Occipital lobe (tissue), 3 donors: ENCODE measurements at places on chromosomes 2 and 18. TPM values are rescaled to one million over a fixed set of nuclear protein-coding genes. Genes with fewer than 3 reads are reported as not detected.
A peak's percentile ranks its signal among the peaks of the same experiment; 100 is the strongest.

DNA sequence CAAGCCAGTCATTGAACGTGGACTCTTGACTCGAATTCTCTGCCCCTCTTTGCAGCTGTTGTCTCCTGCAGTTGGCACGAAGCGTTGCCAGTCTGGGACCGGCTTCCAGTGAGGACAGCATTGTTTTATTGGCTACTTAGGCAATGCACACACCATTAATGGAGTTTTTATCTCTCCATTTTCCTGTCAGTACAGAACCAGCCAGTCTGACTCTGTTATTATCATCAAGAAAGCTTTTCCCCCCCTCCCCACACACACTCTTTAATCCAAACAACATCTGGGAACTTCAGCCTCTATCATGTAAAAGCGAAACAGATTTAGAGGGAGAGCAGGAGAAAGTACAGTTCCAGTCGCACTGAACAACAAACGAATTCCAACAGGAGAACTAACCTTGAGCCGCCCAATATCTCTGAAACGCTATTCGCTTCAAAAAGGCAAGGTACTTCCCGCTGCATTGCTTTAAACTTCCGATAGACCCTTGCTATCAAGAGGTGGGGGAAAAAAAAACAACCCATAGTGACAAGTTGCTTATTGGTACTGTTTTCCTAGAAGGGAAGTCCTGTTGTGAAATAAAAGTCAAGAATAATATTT lies 38.2 kb downstream of the ACVR1 start:
- peak; percentile 28 for DNase-seq

- no peak for DNase-seq
Measured at GRCh38 chr2:67215214-67216055, 181.7 kb upstream of the ETAA1 start.

ASXL2 gene
- 4.7 TPM for total RNA-seq

- no peak for DNase-seq
Measured at GRCh38 chr2:27356056-27356381, 545 bp downstream of the GTF3C2 start.

GRCh38 chr2:10009811-10010781 lies 33.3 kb upstream of the KLF11 start:
- DNase-seq, result no peak

DNA sequence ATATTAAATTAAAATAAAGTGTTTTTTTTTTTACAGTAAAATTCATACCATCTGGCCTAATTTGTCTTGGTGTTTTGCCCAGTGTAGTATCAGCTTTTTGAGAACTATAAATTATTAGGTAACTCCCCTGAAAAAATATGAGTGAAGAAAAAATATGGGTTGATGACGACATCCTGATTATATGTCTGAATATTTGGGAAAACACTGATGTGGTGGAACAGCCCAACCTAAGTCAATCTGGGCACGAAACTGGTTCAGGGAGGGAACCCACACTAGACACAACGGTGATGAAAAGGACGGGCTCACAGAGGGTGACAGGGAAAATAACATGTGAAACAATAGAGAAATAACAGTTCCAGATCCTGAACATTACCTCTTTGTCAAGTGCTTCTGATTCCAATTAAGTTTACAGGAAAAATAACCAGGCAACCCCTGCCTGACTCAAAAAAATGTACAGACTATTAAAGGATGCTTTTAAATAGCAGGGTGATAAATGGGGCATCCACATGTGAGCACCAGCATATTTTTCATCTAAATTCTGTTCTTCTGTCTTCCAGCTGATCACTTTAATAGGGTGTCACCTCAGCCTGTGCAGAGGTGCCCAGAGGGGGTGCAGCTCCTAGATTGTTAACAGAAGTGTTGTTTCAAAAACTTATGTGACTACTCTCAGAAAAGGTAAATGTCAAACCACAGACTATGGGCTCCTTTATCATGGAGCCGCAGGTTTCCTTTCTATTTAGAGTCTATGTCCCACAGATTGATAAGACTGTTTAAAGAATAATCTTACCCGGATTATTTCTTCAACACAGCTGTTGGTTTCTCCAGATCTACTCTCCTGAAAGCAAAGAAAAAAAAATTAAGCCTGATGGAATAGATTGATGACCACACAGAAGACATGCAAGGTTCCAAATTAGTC lies 305.4 kb downstream of the AFF3 start:
- DNase-seq, result no peak

GRCh38 chr2:44768438-44769236 lies 172.9 kb upstream of the SIX3 start:
- no peak for DNase-seq

DNA sequence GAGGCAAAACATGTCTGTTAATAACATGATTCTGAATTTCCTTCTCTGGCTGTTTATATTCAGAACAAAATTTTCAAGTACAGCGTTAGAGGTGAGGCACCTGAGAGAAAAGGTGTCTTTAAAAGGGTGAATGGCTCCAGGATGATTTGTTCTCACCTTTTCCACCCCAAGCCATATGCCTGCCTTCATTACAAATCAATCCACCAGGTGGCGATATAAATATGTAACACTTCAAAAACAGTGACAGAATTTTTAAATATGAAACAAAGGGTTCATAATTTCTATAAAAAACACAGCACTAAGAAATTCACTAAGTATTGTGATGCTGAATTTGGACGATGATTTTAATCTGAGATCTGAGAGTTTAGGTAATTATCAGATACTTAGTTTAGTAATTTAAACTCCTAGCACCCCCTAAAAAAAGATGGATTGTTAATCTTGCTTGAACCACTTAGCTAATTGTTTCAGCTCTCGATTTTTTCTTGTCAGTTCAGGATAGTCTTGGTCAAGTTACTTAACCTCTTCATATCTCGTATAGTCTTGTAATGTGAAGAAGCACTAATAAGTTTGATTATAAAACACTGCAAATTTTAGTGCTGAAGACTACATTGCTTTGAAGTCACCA lies 528.8 kb downstream of the CPS1 start:
- no peak for DNase-seq

RGPD4 gene
- total RNA-seq, result not detected

GRCh38 chr2:145597006-145597405 lies 1077.1 kb upstream of the ZEB2 start:
- DNase-seq, result no peak

GRCh38 chr2:21163213-21163612 lies 39.4 kb downstream of the TDRD15 start:
- no peak for DNase-seq

GRCh38 chr2:239061824-239062570 lies 214.1 kb downstream of the TWIST2 start:
- DNase-seq, result no peak

DNA sequence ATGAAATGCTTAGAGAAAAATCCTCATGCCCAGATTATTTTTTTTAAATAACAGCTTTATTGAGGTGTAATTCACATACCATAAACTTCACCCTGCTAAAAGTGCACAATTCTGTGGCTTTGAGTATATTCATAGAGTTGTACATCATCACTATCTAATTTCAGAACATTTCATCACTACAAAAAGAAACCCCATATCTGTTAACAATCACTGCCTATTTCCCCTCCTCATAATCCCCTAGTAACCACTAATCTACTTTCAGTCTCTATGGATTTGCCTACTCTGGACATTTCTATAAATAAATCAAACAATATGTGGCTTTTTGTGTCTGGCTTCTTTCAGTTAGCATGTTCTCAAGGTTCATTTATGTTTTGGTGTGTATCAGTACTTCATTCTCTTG lies 51.4 kb downstream of the OSBPL1A start:
- no peak for DNase-seq

GRCh38 chr2:168216351-168217005 lies 30.9 kb downstream of the STK39 start:
- DNase-seq, result no peak

- no peak for DNase-seq
Measured at GRCh38 chr2:200130762-200131166, 175.4 kb downstream of the MAIP1 start.

GRCh38 chr18:75128911-75129716 lies 79.8 kb downstream of the PTGR3 start:
- DNase-seq, result no peak

DNAJC27 gene
- total RNA-seq, result 14.3 TPM

RSAD2 gene
- total RNA-seq, result 6.9 TPM

DNA sequence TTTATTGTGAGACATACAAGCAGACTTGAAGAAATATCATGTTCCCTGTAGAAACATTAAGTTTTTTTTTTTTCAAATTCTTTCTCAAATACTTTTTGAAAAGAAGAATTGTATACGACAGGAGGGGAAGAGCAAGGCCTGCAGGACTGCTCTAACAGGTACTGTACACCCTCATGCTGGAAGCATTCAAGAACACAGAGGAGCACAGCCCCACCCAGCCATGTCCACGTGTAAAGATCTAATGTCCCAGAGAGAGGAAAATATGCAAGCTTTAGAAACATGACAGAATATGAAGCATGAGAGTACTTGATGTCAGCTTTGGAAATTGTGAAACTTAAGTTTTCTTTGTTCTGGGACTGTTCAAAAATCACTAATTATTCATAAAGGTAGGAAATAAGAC lies 191.6 kb downstream of the TTC32 start:
- DNase-seq, result no peak

GRCh38 chr2:88281302-88282217 lies 111.4 kb downstream of the THNSL2 start:
- DNase-seq, result no peak

- DNase-seq, result no peak
Measured at GRCh38 chr2:168336786-168337388, 89.5 kb upstream of the STK39 start.

- no peak for DNase-seq
Measured at GRCh38 chr2:96260387-96261260, 5.2 kb downstream of the TMEM127 start.

- DNase-seq, result no peak
Measured at GRCh38 chr2:124535816-124536215, 510.7 kb downstream of the CNTNAP5 start.

GRCh38 chr2:240405684-240406313 lies 29.7 kb upstream of the GPC1 start:
- DNase-seq, result no peak

IL1RN gene
- total RNA-seq, result not detected

DNA sequence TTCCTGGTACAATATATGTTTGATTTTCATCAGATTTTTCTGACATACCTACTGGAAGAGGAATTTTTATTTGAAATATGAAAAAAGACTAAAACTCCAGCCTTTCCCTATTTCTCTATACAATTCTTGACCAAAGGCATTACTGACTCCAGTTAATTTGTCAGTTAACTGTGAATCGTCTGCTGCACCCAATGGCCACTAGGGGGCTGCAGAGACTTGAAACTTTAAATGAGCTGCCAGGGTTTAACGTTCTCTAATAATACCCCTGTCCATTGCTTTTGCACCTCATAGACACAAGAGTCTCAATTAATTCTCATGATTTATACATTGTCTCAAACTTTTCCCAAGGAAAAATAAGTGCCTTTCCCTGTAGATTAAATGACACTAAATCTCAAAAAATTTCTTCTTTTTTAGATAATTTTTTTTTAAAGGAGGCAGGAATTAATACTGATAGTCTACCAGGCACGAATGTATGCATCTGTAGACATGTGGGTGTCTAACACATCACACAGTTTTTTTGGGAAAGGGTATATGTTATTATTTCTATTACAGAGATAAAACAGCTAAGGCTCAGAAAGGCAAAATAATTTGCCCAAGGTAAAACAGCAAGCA lies 1.8 kb upstream of the ALK start:
- peak; percentile 13 for DNase-seq

GRCh38 chr2:55223958-55224760 lies 7.9 kb downstream of the CLHC1 start:
- no peak for DNase-seq

- no peak for DNase-seq
Measured at GRCh38 chr2:235077046-235077445, 125.2 kb downstream of the SH3BP4 start.

GRCh38 chr2:38978296-38978903 lies 88.7 kb downstream of the ARHGEF33 start:
- DNase-seq, result no peak

DNA sequence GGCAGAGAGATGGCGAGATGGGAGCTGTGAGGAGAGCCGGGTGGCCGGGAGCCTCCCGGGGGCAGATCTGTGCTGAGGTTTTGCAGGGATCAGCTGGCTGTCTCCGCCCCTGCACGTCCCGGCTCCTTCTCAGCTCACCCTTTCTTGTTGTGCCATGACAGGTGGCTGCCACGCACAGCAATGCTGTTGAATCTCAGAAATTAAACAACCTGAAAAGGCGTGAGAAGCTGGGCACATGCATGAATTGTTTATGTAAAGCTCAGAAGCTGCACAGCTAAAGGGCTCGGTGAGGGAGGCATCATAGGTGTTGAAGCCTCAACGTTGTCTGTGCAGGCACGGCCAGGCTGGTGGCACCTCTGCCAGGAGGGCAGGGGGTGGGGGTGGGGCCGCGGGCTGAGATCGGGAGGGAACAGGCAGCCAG lies 858 bp upstream of the RTP5 start:
- no peak for DNase-seq

- DNase-seq, result no peak
Measured at GRCh38 chr2:10400568-10400977, 47.6 kb downstream of the ODC1 start.
